Coronary artery (tissue), 2 donors: ENCODE measurements at places on chromosomes 7 and 10.

GRCh38 chr10:10043083-10043482 is 974.6 kb upstream of the CELF2 start:
- no peak for DNase-seq

GRCh38 chr7:121262221-121262620 is 66.6 kb upstream of the WNT16 start:
- DNase-seq: no peak

DNA sequence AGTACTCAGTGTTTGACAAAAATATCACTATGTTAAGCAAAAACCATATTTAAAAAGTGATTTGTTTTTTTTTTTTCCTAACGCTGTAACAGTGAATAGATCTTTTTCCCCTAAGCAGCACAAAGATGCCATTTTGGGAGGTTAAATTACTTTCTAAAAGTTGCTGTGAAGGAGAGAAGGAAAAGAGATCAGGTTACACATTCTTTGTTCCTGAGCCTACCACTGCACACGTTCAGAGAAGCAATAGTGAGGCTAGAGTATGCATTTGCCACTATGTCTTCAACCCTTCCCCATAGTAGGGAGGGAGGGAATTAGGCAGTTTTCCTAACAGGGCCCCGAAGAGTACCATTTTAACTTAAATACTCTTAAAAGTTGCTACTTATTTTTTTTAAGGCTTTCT is 38.9 kb downstream of the BMPR1A start:
- no peak for DNase-seq

- no peak for DNase-seq
Observed at GRCh38 chr10:22271786-22272185, 44.4 kb upstream of the COMMD3 start.

DNA sequence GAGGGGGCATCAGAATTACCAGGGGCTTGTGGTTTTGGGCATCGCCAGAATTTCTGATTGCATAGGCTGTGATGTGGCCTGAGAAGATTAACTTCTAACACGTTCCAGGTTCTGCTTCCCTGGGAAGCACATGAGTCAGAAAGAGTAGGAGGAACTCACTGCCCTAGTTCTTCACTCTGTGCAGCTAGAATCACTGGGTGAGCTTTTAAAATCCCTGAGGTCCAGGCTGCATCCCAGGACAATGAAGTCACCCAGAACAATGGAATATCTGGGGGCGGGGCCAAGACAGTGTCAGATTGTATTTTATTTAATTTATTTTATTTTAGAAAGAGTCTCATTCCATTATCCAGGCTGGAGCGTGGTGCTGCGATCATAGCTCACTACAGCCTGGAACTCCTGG is 636.5 kb downstream of the CALN1 start:
- no peak for DNase-seq

GRCh38 chr10:69383558-69383957 is 33.2 kb downstream of the TACR2 start:
- no peak for DNase-seq

DNA sequence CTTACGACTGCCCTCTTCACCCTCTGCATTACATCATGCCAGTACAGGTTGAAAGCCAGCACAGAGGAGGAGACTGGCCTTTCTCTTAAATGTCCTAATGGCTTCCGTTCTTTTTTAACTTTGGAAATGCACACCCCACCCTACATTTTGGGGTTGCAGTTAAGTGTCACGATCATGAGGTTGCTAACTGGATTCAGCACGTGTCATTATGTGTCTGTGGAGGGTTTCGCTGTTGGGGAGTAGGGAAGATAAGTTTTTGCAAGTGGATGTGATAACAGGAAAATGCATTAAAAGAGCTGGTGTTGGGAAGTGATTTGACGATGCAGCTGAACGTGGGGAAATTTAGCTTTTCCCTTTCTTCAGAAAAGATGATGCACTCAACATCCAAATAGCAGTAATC is 135.9 kb downstream of the LRRC4 start:
- DNase-seq: no peak

DNA sequence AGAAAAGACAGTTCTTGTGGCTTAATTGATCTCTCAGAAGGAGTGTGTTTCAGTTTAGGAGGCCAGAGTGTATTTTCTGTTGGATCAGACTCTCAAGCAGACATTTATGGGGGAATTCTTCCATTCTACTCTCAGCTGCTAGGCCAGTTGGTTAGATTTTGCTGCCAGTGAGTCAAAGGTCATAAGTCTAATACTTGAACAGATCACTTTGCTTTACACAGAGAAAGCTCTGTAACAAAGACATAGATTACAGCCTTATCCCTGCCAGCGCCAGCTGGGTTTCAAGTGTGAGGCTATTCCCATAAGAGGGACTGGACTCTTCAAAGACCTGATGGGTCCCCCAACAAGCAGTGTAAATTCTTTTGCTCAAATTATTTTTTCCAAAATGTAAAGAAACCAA is 145.6 kb upstream of the SEMA3C start:
- no peak for DNase-seq

DNA sequence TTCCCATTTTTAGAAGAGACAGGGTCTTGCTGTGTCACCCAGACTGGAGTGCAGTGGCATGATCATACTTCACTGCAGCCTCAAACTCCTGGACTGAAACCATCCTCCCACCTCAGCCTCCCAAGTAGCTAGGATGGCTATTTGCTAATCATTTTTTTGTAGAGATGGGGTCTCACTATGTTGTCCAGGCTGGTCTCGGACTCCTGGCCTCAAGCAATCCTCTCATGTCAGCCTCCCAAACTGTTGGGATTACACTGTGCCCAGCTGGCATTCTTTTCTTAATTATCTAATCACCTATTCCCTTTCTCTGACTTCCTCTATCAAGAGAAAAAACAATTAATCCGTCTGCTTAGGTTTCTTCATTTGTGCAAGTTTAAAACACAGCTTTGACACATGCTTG is 172.5 kb upstream of the TRIM24 start:
- DNase-seq: no peak

- DNase-seq: no peak
Observed at GRCh38 chr7:135672560-135673359, 10.4 kb downstream of the STMP1 start.

- DNase-seq: no peak
Observed at GRCh38 chr7:118061386-118061785, 122.6 kb upstream of the LSM8 start.

- no peak for DNase-seq
Observed at GRCh38 chr7:52695973-52696595, 339.3 kb upstream of the POM121L12 start.
